GM10248 (cell line): ENCODE measurements at places on chromosomes 2 and 18.

DNA sequence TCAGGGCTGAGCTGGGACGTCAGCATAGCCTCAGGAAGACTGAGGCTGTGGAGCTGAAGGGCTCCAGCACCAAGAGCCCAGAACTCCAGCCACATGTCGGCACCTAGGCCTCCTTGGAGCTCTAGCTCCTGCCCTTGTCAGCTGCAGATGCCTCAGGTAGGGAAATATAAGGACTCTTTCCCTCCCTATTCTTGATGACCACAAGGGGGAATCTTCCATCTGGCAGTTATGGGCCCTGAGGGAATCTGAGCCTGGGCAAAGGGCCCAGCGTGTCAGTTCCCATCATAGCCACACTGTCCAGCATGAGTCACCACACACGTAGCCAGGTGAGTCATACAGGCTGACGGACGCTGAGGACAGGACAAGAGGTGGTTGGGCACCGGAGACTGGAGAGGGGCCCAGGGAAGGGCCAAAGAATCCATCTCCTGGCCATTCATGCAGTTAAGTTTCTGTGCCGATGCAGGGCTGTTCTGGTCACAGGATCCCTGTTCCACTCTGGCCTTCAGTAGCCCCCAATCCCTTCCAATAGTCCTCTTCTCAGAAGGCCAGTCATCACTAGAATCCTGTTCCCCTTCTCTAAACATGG, 1.8 kb downstream of the MPV17 start:
- no peak for DNase-seq

GRCh38 chr2:139259422-139260051, 479.3 kb upstream of the NXPH2 start:
- no peak for DNase-seq

DNA sequence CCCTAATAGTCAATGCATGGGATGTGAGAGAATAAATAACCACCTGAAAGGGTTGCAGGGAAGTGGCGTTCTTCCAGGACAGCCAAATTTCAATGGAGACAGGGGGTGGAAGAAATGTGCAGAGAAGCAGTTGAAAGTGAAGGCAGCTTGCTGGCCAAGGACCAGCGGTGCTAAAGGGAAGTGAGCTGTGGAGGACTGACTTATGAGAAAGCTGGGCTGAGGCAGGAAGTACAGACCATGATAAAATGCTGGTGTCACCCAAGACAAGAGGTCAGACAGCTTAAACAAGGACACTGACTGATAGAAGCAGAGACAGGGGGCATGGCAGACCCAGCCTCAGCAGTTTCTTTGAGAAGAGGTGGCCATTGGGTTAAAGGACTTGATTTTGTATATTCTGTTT, 106.7 kb downstream of the DTNB start:
- DNase-seq, result peak; percentile 66

GRCh38 chr2:28558918-28559317, 63.1 kb downstream of the PLB1 start:
- DNase-seq, result no peak

DNA sequence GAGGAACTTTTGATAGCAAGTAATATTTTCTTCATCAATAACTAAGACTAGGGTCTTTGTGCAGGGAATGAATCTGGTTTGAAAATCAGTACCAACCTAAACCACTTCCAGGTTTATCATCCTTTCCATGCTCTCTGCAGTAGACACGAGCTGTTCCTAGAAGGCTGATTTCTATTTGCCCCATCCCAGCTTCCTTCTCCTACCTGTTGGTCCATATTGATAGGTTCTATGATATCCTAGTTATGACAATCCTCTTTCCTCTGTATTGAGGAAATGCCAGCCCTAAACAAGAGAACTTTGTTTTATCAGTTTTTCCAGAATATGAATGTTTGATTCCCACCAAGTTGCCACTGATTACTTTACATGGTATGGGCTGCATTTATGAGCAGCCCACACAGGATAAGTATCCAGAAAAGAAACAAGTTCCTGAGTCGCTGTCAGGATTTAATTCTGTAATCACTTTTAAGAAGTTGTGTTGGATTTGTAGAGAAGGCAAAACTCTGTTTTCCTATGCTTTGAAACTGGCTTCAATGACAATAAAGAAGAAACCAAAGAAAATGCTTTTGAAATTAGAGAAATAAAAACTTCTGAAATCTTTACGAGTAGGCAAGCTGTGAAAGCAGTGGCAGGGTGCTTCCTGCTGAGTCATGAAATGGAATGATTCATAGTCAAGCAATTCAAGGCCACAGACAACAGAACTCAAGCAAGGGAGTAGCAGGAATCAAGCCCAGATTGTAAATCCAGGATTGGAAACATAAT, 37.3 kb upstream of the TANK start:
- peak; percentile 20 for DNase-seq

GRCh38 chr2:210604666-210605065, 48.3 kb downstream of the CPS1 start:
- DNase-seq, result no peak

GRCh38 chr2:241412144-241412543, 56.1 kb downstream of the FARP2 start:
- DNase-seq, result no peak

DNA sequence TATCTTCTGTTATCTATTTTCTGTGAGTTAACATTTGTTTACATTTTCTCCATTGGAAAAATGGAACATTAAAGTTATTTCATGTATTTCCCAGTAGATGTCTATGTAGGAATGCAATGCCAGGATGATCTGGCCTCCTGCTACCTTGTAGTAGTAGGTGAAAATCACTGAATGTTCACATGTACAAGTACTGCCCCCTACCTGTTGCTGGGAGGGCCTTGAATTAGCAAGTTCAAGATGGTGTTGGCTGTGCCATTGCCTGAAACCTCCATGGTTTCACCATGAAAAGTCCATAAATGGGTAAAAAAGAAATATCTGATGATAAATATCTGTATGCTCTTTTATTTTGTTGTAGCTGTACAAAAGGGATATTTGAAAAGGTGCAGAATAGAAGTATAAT, 30.7 kb downstream of the XRCC5 start:
- DNase-seq, result peak; percentile 18
